Breast epithelium (tissue), 4 donors: ENCODE measurements at places on chromosomes 2 and 18. TPM values are rescaled to one million over a fixed set of nuclear protein-coding genes. Genes with fewer than 3 reads are reported as not detected.

TEX44 gene
- total RNA-seq, result not detected

ATF2 gene
- total RNA-seq, result 57.0 TPM

LOXHD1 gene
- 0.59 TPM for total RNA-seq

ALK gene
- 0.33 TPM for total RNA-seq

ADRA2B gene
- total RNA-seq, result 1.4 TPM

POTEI gene
- not detected for total RNA-seq

LHCGR gene
- total RNA-seq, result 0.66 TPM

BCL2 gene
- total RNA-seq, result 82.5 TPM

SMYD5 gene
- 18.3 TPM for total RNA-seq

NOL4 gene
- total RNA-seq, result not detected

FZD7 gene
- 12.5 TPM for total RNA-seq

DNA sequence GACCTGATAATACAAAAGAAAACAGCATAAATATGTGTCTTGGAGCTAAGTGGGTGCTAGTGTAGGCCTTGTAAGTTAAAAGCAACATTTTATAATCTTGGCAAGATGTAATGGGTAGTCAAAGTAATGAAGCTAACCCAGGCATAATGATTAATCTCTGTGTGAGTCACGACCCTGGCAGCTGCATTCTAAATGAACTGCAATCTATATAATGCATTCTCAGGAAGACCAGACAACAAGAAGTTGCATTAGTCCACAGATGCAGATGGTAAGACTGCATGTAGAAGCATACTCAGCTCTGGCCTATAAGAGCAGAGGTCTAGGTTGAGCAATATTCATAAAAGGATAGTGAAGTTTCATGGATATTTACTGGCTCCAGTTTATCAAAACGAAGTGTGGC lies 85.6 kb upstream of the ETAA1 start:
- DNase-seq, result no peak

DNA sequence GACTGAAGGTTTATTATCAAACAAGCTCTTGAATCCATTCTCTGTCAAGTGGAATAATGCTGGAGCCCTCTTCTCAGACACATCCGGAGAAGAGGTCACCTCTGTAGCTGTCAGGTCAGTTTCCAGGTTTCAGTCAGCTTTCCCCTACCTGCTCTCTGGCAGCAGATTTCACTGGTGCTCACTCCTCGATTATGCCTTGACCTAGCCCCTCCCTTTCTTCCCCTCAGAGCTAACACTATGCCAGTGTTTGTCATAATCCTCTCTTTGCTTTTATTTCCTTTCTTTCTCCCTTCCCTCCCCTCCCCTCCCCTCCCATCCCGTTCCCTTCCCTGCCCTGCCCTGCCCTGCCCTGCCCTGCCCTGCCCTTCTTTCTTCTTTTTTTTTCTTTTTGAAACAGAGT lies 22.5 kb upstream of the PLEKHM3 start:
- DNase-seq, result no peak

- no peak for DNase-seq
Measured at GRCh38 chr2:16225071-16225470, 284.7 kb downstream of the MYCN start.

DNA sequence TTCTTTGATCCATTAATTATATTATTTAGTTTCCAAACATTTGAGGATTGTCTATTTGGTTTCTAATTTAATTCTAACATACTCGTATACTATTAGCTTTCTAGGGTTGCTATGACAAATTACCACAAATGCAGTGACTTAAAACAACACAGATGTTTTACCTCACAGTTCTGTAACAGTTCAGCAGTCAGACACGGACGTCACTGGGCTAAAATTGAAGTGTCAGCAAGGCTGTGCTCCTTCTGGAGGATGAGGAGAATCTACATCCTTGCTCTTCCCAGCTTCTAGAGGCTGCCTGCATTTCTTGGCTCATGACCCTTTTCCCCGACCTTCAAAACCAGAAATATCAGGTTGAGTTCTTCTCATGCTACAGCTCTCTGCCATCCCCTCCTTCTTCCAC lies 117.6 kb downstream of the TFCP2L1 start:
- no peak for DNase-seq

- DNase-seq, result no peak
Measured at GRCh38 chr2:227188292-227188691, 23.9 kb downstream of the COL4A3 start.

DNA sequence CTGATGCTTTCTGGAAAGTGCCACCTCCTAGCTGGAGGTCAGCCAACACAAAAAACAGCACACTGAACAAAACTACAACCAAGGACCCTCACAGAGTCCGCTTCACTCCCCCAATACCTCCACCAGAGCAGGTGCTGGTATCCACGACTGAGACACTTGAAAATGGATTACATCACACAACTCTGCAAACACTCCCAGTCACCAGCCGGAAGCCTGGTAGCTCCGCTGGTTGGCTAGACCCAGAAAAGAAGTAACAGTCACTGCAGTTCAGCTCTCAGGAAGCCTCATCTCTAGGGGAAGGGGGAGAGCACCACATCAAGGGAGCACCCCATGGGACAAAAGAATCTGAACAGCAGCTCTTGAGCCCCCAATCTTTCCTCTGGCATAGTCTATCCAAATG lies 175.4 kb downstream of the LCLAT1 start:
- DNase-seq, result no peak

GRCh38 chr2:197107291-197108269 lies 181.1 kb upstream of the PGAP1 start:
- no peak for DNase-seq

GRCh38 chr2:37201766-37202165 lies 5.5 kb downstream of the CEBPZOS start:
- no peak for DNase-seq

DNA sequence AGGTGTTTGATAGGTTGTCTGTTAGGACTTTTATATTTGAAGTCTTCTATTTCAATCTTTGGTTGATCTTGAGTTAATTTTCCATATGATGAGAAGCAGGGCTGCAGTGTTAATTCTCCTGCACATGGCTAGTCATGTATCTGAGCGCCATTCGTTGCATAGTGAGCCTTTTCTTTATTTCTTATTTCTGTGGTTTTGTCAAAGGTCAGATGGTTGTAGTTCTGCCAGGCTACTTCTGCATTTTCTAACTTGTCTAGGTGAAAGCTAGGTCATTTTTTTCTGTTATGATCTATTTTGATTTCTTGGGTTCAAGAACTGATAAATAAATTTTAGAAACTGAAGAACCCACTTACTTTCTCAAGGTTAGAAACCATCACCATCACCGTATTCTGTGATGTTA lies 56.7 kb downstream of the CCDC74A start:
- DNase-seq, result no peak

- no peak for DNase-seq
Measured at GRCh38 chr2:42895134-42895790, 102.9 kb upstream of the HAAO start.

DNA sequence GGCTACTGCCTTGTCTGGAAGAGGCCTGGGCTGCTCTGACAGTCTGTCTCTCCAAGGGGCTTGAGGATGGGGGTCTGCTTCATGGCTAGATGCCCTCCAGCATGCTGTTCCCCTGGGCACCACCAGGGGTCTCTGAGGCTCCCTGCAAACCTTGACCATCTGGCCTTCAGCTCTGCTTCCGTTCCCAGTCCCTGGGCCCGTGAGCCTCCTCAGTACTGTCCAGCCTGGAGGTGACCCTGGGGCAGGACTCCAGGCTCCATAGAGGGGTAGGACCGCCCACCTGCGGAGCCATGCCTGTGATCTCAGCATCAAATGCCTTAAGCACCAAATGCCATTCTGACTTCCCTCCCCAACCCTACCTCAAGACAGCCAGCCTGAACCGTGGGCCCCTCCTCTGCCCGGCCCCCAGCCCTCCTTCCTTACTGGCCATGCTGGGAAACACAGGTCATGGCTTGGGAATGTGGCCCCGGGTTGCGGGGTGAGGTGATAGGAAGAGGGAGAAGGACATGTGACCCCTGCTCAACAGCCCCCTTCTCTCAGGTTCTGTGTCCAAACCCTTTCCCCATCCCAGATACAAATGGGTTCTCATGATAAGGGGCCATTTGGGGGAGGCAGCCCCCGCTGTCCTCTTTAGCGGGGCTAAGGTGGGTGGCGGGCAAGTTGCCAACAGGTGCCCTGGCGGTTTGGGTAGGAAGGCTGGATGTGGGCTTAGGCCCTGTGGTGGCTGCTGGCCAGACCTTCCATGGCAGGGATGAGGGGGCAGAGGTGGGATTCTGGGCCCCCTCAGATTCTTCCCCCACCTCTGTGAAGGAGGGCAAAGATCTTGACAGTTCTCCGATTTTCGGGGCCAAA lies 25.0 kb downstream of the SPEG start:
- no peak for DNase-seq

DNA sequence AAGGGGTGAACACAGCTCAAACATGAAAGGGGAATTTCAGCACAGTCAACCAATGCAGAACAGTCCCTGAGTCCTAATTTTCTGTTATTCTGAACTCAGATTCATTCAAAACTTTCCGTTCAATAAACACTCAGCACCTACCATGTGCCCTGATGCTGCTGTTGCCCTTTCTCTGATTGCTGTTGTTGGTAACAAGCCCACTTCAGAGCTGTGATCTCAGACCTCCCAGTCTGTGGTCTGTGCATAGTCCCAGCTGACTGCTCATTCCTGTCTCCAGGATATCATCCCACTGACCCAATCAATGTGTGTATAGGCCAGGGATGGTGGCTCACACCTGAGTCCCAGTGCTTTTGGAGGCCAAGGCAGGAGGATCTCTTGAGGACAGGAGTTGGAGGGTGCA lies 82.7 kb upstream of the SLC35G4 start:
- no peak for DNase-seq

DNA sequence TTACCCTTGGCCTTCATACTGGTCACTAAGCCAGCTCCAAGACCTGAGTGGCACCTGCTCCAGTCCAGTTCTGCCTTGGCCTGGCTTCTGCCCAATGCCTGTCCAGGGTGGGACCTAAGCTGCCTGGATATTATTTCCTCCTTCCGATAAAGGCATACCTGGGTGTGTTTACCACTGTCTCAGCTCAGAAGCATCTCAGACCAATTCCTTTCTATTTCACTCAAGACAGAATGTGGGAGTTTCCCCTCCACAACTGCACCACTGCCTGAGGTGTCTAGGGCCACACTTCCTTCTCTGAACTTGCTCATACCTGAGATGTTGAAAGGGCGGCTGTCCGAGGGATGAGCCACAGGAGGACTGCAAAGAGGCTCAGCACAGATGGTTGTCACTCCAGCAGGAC lies 18.4 kb upstream of the CAB39 start:
- no peak for DNase-seq
